GM12891 (cell line): ENCODE measurements at places on chromosomes 4 and X.

GRCh38 chr4:1401409-1402020, 4.7 kb downstream of the NKX1-1 start:
- peak; percentile 24 for DNase-seq

DNA sequence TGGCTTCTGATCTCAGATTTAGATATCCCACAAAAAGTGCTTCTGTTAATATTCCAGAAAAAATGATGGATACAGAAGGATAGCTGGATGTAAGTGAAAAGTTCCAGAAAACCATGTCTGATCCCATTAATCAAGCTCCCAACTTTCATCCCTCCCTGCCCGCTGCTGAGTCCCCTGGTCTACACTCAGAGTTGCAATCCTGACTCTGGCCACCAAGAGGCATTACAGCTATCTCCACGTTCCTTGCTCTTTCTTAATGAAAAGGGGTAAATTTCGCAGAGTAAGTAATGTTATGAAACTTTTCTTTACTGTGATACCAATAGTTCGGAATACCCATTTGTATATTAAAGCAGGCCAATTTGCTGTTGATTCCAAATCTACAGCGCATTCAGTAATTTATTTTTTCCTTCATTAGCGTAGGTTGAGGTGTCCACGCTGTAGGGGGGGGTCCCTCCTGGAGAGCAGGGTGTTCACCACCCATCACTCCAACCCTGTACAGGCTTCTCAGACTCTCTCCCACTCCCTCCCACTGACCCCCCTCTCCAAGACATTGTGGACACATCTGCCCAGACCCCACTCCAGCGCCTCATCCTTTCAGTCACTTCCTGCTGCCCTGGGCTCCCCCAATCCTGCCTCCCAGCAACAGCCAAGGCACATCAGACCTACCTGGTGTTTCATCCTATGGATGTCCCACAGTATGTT, 55.1 kb downstream of the RAB40A start:
- no peak for DNase-seq

- DNase-seq, result no peak
These were observed 95.1 kb downstream of the RASL11B start for GRCh38 chr4:52957220-52957686.

- no peak for DNase-seq
These were observed 103.1 kb downstream of the NPNT start for GRCh38 chr4:105998171-105999063.

DNA sequence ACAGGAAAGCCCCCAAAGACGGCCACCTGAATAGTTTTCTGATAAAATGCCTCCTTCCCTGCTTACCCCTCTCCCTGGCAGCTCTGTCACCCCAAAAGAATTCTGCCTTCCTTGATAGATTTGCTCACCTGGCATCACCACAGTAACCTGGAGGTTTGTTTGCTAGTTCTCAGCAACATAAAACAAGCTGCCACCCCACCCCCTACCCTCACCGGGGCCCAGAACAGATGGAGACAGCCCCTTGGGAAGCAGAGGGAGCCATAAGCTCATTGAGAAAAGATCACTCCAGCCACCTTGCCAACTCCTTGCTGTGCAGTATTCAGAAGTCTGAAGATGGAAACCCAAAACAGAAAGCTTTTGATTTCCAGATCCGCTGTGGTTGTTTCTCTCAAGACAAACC, 108.6 kb downstream of the DHX15 start:
- no peak for DNase-seq

DNA sequence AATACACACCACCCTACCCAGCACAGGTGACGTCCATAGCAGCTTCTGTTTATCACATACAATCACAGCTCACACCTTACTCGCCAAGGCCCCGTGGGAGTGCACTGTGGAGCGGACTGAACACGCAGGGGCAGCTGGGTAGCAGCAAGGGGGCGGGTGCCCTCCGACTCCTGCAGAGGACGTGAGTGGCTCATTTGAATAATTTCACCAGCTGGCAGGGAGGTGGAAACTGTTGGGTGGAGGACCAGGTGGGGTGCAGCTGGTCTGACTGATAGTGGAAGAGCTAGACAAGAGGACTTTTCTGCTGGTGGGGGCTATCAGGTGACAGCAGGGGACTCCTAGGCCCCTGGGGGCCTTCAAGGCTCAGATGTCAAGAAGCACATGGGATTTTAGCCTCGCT, 16.3 kb downstream of the MAN2B2 start:
- no peak for DNase-seq

DNA sequence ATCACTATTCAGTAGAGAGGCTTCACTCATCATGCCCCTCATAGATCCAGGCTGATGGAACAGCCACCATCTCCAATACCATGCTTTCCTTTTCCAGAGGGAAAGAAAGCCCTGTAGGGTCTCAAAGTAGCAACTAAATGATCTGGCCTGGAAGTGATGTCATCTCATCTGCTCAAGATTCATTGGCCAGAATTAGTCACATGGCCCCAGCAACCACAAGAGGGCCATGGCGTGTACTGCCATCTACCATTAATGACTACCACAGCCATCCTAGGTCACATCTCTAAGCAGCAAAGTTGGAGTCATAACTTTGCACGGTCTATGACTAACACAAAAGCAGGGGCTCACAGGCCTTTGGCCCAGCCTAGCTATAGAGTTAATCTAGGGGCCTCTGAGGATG, 194.8 kb downstream of the KIT start:
- DNase-seq, result no peak

DNA sequence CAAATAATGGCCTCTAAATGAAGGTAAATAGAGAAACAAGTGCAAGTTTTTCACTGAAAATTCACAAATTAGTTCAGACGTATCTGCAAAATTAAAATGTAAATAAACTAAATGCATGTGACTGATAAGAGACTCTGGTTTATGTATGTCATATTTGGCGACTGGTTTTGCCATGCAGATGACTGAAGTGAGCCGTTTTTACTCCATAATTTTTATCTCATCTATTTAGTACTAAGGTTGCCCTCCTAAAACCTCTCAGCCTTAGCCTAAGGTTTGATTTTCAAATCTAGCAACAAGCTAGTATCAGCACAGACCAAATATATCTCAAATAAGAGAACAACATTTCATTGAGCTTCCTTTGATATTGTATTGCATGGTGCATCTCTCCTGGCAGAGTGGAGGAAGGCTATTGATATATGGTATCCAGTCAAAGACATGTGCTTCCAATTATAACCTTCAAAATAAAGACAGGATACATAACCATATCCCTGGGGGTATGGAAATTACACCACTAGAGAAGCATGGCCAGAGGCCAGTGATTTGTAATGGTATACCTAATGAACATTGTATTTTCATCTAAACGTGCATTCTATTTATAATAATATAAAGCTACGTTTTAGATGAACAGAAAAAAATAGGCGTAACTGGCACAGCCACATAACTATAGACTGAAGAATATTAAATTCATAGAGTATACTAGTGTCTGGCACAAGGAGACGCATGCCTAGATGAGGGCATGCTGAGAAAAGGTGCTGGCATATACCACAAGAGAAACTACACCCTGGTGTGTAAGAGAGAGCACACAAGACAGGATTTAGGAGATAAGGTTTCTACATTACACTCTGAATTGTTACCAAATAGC, 392.6 kb upstream of the INTU start:
- no peak for DNase-seq

GRCh38 chrX:25226151-25226550, 210.4 kb upstream of the ARX start:
- no peak for DNase-seq

DNA sequence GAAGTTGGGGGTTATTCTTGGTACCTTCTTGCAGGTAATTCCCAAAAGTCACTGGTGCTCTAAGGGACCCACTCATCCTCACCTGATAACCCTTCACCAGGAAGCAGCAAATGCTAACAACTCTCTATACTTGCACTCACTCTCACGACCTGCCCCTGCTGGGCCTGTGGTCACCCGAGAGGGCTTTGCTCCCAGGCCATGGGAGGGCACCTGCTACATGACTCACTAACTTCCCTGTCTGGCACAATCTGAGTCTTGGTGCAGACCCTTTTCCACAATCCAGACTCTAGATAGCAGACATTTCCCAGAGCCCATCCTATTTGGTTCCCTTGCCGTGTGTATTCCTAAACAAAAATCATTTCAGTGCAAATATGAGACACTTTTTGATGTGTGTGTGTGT, 403.8 kb upstream of the FAT1 start:
- no peak for DNase-seq

- no peak for DNase-seq
These were observed 567.9 kb downstream of the INPP4B start for GRCh38 chr4:142278171-142278570.

GRCh38 chr4:176641237-176641636, 151.5 kb downstream of the VEGFC start:
- no peak for DNase-seq

DNA sequence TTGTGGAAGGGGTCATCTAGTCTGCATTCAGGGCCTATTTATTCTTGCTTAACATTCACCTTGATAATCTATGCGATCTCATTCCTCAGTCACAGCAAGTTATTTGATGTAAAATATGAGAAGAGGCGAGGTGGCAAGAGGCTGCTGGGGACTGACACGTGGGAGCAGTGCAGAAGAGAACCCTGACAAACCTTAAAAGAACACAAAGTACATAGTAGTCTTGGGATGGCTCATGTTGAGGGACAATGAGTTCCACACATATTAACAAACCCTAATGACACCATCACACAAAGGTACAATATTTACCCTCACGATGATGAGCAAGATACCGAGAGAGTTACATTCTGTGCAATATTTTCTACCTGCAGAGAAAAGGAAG, 57.5 kb downstream of the MAML3 start:
- DNase-seq, result no peak

DNA sequence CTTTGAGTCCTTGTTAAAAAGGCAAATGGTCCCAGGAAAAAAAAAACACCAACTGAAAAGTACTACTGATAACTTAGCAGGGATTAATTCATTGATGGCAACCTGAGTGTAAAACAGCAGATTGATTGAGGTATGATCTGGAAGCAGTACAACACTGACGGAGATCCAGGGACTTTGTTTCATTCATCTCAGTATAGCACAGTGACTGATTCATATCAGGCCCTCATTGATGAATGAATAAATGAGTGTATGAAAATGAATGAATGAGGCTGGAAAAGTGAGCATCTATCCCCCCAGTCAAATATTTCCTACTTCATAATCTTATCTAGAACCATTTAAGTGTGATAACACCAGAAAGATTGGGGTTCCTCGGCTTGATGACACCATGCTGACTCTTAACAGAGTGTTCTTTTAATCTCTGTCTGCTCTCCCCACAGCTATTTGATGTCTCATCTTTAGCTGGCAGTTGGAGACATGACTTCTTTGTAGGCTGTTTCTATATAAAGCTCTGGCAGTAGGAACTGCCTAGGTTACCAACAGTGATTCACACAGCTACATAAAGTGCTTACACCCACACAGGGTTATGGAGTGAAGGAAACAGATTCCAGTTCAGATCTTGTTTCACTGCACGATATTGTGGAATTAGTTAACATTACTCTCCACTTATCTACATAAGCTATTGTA, 18.6 kb upstream of the RNF128 start:
- no peak for DNase-seq

DNA sequence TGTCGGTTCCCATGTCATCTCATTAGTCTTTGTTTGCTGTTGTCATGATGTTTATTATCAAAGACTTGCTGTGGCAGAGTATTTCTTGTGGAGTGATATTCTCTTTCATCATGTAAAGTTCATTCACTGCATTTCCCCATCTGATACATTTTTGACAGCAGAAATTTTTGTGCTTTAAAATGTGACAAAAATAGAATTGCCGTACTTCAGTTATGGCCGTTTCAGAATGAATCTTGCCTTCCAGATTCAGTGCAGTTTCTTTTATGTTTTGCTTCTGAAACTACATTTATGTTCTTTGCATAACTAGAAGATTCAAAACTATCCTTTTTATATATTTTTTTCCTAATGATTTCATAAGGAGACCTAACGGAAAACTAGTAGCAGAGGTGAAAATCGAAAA, 10.0 kb downstream of the CSTF2 start:
- no peak for DNase-seq

- DNase-seq, result no peak
These were observed 141.5 kb upstream of the RBPJ start for GRCh38 chr4:26179316-26179760.

- no peak for DNase-seq
These were observed 19.3 kb downstream of the DDIT4L start for GRCh38 chr4:100170986-100171385.

DNA sequence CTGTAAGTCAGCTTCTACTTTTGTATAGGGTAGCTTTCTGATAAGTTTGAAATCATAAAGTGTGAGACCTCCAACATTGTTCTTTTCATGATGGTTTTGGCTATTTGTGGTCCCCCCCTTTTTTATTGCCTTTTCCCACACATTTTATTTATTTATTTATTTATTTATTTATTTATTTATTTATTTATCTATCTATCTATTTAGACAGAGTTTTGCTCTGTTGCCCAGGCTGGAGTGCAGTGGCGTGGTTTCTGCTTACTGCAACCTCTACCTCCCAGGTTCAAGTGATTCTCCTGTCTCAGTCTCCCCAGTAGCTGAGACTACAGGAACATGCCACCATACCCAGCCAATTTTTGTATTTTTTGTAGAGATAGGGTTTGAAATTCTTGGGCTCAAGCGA, 9.7 kb upstream of the MTHFD2L start:
- no peak for DNase-seq

- DNase-seq, result no peak
These were observed 57.4 kb downstream of the SCD5 start for GRCh38 chr4:82741188-82741587.
